ENCODE measurements at places on chromosomes 12 and 14.

GRCh38 chr12:6735448-6736191 lies 11.8 kb downstream of the COPS7A start:
- peak; percentile 38 for DNase-seq

- no peak for DNase-seq
Measured at GRCh38 chr12:103571286-103571685, 15.8 kb upstream of the STAB2 start.

- DNase-seq: no peak
Measured at GRCh38 chr12:119020406-119021360, 39.3 kb downstream of the SRRM4 start.

- no peak for DNase-seq
Measured at GRCh38 chr12:96824838-96825236, 82.2 kb upstream of the NEDD1 start.

DNA sequence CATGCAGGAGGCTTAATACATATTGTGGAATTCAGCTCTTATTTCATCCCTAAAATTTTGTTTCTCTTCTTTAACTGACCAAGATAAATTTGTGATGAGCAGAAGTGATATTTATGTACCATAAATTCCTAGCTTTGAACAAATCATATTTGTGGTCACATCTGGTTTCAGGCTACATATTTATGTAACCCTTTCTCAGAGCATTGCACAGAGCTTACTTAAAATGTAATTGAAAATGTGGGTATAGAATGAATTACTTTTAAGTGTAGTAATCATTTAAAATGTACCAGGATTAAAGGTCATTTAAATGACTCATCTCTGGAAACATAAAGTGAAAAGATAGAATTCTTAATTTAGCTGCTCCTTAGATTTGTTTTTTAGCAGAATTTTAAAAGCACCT lies 129.9 kb upstream of the FRMD6 start:
- DNase-seq: peak; percentile 19

DNA sequence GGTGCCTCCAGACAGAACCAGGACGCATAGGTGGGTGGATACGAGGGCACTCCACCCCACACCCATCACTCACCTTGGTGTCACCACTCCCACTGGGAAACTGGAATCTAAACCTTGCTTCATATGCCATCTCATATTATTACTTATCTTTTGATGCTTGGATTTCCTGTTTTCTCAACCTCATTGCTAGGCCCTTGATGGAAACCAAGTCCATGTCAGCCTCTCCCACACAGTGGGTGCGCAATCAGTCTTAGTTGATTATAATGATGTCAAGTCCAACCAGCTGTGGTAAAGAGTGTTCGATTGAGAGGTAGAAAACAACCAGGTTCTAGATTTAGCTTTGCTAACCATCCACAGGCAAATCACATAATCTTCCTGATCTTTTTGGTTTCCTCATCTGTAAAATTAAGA lies 584 bp upstream of the DDHD1 start:
- no peak for DNase-seq

- DNase-seq: peak; percentile 64
Measured at GRCh38 chr14:32366256-32366879, 37.3 kb downstream of the AKAP6 start.

DNA sequence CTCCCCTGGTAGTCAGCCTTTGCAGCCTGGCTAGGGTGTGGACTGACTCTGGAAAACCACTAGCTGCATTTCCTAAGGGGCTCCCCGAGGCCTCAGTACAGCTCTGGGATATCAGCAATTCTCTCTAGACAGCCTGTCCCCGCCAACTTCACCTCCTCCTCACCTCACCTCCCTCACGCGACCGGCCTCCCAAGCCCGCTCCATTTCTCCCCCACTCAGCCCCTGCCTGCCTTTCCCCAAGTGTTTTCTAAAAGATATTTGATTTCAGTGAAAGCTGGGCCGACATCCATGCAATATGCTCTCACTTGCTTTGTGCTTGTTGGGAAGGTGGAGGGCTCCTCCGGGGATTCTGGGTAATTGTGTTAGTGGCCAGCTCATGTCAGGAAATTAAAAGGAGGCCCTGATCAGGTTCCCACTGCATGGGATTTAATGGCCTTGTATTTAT lies 91.8 kb downstream of the ESRRB start:
- no peak for DNase-seq

GRCh38 chr14:67477926-67478799 lies 10.4 kb downstream of the TMEM229B start:
- DNase-seq: no peak
